CD4-positive, alpha-beta memory T cell (primary cell): ENCODE measurements at places on chromosomes 5 and 9. TPM values are rescaled to one million over a fixed set of nuclear protein-coding genes. Genes with fewer than 3 reads are reported as not detected.

LTC4S gene
- 5.1 TPM for total RNA-seq

RGS7BP gene
- total RNA-seq, result not detected

ACTBL2 gene
- not detected for total RNA-seq

LAMC3 gene
- total RNA-seq, result 0.61 TPM

SV2C gene
- total RNA-seq, result not detected

DMRTA1 gene
- not detected for total RNA-seq

CBY3 gene
- 0.58 TPM for total RNA-seq

- no peak for DNase-seq
Observed at GRCh38 chr5:113274836-113275414, 159.9 kb downstream of the TSSK1B start.

- peak; percentile 84 for DNase-seq
Observed at GRCh38 chr5:151141535-151141934, 16.0 kb downstream of the ANXA6 start.

GRCh38 chr5:116668390-116668789, 93.8 kb upstream of the SEMA6A start:
- DNase-seq, result no peak

- DNase-seq, result no peak
Observed at GRCh38 chr5:179792612-179793467, 946 bp upstream of the LTC4S start.

DNA sequence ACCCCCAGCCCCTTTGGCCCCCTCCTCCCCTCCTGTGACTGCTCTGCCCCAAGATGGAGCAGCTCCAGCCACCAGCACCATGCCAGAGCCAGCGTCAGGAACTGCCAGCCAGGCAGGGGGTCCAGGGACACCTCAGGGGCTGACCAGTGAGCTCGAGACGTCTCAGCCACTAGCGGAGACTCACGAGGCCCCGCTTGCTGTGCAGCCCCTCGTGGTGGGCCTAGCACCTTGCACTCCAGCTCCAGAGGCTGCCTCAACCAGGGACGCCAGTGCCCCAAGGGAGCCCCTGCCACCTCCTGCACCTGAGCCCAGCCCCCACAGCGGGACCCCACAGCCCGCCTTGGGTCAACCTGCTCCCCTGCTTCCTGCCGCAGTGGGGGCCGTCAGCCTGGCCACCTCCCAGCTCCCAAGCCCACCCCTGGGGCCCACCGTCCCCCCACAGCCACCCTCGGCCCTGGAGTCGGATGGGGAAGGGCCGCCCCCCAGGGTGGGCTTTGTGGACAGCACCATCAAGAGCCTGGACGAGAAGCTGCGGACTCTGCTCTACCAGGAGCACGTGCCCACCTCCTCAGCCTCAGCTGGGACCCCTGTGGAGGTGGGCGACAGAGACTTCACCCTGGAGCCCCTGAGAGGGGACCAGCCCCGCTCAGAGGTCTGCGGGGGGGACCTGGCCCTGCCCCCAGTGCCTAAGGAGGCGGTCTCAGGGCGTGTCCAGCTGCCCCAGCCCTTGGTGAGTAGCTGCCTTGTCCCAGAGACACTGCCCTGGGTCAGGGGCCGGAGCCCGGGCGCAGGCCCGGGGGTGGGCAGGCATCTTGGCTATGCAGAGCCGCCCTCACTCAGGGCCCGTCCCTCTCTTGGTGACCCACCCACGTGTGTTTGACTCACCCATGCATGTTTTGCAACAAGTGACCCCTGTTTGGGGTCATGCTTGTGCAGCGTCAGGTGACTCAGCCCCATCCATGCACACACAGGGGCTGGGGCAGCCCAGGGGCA, 105.2 kb downstream of the WNK2 start:
- no peak for DNase-seq
